Activated naive CD8-positive, alpha-beta T cell treated with anti-CD3 and anti-CD28 coated beads, Interleukin-2, amount 10 ng/mL, durations not matched to agents 7 days and 5 days (primary cell): ENCODE measurements at places on chromosomes 12 and 14. TPM values are rescaled to one million over a fixed set of nuclear protein-coding genes. Genes with fewer than 3 reads are reported as not detected.

Gene TAS2R20
- 2.0 TPM for total RNA-seq

Gene CAPS2
- total RNA-seq: 9.9 TPM

DNA sequence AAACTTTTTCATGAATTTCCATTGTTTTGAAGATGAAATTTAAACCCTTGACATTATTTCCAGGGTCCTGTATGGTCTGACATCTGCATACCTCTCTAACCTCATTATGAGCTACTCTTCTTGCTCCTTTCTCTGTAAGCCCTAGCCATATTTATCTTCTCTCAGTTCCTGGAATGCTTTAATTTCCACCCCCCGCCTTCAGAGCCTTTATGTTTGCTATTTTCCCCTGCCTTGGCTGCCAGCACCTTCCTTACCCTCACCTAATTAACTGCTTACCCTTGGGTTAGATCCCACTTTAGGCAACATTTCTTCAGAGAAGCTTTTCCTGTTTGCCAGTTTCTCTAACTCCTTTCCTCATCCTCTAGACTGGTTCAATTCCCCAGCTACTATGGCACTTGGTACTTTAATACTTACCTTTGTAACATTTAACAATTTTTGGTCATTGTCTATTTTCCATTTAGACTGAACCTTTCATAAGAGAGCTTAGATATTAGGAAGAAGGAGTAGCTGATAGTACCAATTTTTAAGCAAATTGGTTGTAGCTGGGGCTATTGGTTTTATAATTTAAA lies 6.0 kb downstream of the STYX start:
- no peak for DNase-seq

DNA sequence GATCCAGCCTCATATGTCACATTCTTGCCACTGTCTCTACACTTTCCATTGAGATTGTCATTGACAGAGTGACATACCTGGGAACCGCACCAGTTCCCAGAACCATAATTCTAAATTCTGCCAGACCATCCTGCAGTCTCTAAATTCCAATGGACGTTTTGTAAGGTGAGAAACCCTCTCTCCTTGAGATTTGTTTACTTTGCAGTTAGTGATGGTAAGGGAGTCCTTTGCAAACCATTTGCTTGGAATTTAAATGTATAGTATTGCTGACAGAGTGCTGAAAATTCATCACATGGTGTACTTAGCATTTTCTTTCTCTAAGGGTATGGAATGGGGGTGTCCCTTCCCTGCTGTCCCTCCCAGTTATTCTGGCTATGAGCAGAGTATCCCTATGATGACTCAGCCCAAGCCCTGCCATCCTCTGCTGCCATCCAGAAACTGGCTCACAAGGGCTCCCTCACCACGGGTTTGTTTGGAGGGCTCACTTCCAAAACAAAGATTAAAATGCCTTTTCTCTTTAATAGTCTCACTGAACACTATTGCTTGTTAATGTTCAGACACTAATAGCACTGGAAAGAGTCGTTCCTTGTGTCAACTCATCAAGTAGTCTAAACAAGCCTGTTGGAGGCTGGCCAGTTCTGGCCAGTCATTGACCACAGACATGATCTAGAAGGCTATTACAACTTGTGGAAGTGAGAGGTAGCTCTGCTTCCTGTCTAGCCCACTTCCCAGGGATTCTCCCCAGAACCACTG lies 129.0 kb upstream of the HMGA2 start:
- DNase-seq: no peak

Gene IL22
- total RNA-seq: not detected

Gene TSPAN8
- not detected for total RNA-seq

- peak; percentile 10 for DNase-seq
These were observed 6.9 kb upstream of the KRT74 start for GRCh38 chr12:52580496-52580895.

Gene KRT79
- total RNA-seq: not detected

GRCh38 chr12:25269701-25270100 lies 19.0 kb upstream of the KRAS start:
- no peak for DNase-seq

Gene NAV3
- not detected for total RNA-seq

Gene RHEBL1
- 9.7 TPM for total RNA-seq

DNA sequence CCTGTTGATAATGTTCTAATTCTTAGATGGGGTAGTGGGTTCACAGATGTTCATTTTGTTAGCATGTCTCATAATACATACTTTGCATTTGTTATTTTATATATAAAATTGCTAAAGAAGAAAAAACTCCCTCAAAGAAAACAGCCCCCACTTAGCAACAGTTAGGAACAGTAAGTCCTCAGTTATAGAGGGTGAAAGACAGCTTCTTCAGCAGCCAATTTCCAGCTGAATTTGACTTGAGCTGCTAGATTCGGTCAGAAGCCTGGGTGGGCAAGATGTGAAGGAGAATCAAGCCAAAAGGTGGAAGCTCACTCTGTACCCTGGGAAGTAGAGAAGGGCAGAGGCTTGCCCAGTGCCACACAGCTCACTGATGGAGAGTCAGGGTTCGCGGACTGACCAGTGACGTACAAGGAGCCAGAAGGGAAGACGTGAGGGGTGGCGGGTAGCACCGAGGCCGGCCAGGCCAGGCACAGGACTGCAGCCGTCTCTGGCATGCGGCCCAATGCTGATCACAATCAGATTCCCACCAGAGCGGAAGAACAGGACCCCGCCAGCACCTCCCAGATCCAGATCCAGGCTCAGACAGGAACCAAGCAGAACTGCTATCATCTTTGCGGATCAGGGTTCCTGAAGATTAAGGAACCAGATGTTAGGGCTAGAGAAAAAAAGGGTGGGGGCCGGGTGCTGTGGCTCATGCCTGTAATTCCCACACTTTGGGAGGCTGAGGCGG lies 30.4 kb upstream of the VWF start:
- DNase-seq: no peak

GRCh38 chr14:77148510-77149231 lies 7.1 kb upstream of the ZDHHC22 start:
- no peak for DNase-seq

DNA sequence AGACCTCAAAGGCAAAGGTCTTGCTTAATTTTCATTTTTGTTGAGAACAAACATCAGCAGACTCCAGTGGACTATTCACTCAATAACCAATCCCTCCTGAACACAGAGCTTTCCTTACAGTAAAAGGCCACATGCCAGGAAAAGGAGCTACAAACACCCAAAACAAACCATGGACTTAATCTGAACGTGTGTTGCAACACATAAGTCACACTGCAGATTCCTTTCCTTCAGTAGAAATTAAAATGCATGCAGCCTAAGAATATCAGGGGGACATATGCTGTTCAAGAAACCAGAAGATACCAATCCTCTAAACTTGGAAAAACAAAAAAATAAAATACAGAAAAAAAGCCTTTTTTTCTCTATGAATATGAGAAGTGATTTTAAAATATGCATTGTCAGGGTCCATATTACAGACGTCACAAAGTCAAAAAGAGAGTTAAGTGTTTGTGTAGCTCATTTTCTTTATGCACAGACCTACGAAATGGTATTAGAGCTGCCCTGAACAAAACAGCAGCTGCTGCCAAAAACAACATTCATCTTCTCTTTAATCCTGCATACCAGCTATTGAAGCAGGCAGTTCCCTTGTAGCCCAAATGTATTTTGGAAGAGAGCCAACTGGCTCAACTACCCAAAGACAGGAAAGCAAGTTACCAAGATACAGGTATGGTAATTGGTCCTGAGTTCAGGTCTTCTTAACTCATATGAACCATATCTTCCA lies 26.2 kb downstream of the KITLG start:
- no peak for DNase-seq

DNA sequence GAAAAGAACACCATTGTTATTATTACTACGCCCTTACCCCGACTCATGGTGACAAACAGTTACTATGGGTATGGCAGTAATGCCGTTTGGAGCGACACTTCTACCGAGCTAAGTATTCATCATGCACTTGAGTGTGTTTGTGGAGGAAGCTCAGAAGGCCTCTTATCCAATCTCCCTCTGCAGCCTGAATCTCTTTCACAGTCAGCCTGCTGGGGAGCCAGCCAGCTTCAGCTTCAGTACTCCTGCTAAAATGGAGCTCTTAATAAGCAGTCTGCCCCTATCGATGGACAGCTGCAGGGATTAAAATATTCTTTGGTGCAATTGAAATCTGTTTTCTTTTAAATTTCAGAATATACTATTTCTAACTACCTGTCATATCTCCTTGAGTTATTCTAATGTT lies 24.7 kb upstream of the ATP5MC2 start:
- DNase-seq: no peak

- no peak for DNase-seq
These were observed 3.7 kb upstream of the TAS2R19 start for GRCh38 chr12:11026118-11026517.

Gene KLRK1
- 319 TPM for total RNA-seq

Gene NRL
- total RNA-seq: 3.3 TPM
